ENCODE measurements at places on chromosomes 7 and 10.
A peak's percentile ranks its signal among the peaks of the same experiment; 100 is the strongest.

GRCh38 chr10:50421026-50421719, 169.9 kb upstream of the ASAH2 start:
- no peak overlapping the region for H3K4me3 ChIP-seq
- no peak for DNase-seq
- H3K27ac ChIP-seq: no peak overlapping the region

DNA sequence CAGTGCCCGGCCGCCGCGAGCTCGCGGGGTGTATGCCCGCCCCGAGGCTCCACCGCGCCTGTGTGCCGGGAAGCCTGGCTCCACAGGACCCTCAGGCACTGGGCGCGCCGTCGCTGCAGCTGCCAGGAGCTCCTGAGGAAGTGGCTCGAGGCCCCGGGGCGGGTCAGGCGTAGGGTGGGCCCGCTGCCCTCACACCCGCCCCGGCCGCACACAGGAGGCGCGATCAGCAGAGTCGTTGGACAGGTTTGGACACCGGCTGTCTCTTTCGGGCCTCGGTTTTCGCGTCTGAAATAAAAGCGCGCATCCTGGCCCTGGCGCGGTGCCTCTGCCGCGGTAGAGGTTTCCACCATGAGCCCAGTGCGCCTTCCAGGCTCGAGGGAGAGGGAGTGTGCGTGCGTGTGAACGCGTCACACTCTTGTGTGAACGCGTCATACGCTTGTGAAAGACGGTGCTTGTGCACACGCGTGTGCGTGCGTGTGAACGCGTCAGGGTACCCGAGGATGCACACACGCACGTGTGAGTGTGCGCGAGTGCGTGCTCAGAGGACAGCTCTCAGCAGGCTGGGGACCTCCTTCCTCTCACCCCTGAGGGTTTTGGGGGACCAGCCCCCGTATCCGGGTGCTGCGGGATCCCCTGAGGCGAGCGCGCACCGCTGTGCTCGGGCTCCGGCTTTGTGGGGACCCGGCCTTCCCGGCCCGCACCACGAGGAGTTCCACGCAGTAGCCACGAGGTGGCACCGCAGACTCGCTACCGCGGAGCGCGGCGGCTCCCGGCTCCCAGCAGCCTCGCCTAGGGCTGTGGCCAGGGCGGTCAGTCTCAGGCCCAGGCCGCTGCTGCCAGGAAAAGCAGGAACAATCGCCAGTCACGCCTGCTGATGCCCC, 83.8 kb downstream of the BMS1 start:
- no peaks in the 10 kb centered on the region for H3K36me3 ChIP-seq
- no peaks in the 10 kb centered on the region for H3K27me3 ChIP-seq
- peak; percentile 5 for DNase-seq
- H3K4me1 ChIP-seq: peaks cover 3% of the 10 kb centered on the region
- no peak overlapping the region for H3K4me3 ChIP-seq

DNA sequence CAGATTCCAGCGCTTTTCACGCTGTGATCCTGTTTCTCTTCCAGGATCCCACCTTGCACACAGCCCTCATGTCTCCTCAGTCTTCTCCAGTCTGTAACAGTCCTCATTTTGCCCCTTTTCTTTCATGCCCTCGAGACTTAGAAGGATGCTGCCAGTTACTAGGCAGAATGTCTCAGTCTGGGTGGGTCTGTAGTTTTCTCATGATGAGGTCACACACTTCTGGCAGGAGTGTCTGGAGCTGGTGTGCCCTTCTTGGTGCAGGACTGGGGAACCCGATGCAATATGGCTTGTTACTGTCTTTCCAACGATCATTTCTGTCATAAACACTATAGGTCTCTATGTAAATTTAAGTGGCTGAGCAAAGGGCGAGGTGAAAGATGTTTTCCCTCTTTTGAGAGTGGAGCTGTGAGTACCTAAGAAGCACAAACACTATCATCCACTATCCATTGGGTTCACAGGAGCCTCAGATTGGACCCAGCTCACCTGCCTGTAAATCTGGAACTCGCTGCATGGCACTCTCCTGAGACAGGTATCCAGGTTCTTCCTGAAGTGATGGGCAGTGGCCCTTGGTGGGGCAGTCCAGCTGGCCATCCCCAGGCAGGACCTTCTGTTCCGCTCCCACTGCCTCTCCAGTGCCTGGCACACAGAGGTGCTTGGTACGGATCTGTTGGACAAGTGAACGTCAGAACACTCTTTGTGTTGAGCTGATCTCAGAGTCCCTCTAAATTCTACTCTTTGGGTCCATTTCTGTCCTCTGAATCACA, 64.3 kb upstream of the ZNF32 start:
- no peak overlapping the region for H3K4me3 ChIP-seq
- H3K27ac ChIP-seq: no peak overlapping the region
- no peak for DNase-seq
- H3K4me1 ChIP-seq: no peaks in the 10 kb centered on the region
- no peaks in the 10 kb centered on the region for H3K27me3 ChIP-seq

- peaks cover 6% of the 10 kb centered on the region for H3K27me3 ChIP-seq
- no peak overlapping the region for H3K27ac ChIP-seq
- H3K4me3 ChIP-seq: no peak overlapping the region
- peaks cover 7% of the 10 kb centered on the region for H3K4me1 ChIP-seq
Observed at GRCh38 chr7:1597066-1597760, 27.4 kb upstream of the PSMG3 start.

DNA sequence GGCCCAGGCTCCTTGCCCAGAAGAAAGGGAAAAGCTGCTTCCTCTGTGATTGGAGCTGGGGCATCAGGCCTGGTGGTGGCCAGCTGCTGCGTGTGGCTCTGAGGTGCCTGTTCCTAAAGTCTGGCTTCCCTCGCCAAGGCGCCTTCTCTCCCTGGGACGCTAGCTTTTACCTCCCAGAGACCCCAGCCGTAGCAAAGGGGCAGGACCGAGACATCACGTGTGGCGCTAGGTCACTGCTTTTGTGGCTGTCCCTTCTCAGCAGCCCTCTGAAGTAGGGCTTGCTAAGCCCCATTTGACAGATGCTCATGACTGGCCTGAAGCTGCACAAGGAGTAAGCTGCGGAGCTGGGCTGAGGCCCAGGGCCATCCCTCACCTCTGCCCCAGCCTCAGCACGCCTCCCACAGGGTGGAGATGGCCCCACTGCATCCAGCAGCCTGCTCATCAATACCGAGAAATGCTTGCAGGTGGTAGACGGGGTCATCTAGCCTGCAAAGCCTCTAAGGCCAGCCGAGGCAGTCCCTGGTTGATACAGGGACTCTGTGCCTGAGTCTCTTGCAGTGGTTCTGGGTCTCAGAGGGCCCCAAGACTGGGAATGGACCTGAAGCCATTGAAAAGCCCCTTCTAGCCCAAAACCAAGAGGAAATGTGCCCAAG, 171.2 kb downstream of the LCOR start:
- H3K36me3 ChIP-seq: no peaks in the 10 kb centered on the region
- no peak overlapping the region for H3K27ac ChIP-seq
- peaks cover 3% of the 10 kb centered on the region for H3K27me3 ChIP-seq
- no peak overlapping the region for H3K4me3 ChIP-seq
- no peaks in the 10 kb centered on the region for H3K4me1 ChIP-seq

DNA sequence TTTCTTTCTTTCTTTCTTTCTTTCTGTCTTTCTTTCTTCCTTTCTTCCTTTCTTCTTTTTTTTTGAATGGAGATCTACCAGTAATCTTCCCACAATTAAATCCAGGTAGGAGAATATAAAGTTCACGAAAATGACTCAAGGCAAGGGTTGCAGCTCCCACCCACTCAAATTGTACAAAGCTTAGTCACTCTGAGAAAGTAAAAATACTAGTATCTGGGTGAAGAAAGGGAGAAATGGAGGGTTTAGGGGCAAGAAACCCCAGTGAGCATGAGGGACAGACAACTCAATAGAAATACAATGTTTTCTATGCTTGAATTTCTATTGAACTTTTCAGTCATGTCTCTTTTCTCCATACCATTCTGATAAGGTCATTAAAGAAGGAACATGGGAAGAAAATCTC, 200.8 kb downstream of the GATA3 start:
- no peak overlapping the region for H3K4me3 ChIP-seq
- H3K27ac ChIP-seq: no peak overlapping the region
- no peaks in the 10 kb centered on the region for H3K36me3 ChIP-seq
- H3K4me1 ChIP-seq: no peaks in the 10 kb centered on the region
- H3K27me3 ChIP-seq: no peaks in the 10 kb centered on the region

- H3K27me3 ChIP-seq: peaks cover 2% of the 10 kb centered on the region
- DNase-seq: no peak
Observed at GRCh38 chr10:133247681-133248333, 10.2 kb downstream of the VENTX start.

Data from effector memory CD4-positive, alpha-beta T cell (primary cell).